ENCODE measurements at places on chromosomes 16 and 17.

- DNase-seq = no peak
These were observed 13.6 kb downstream of the UBFD1 start for GRCh38 chr16:23570992-23571632.

- no peak for DNase-seq
These were observed 130.9 kb downstream of the ZFHX3 start for GRCh38 chr16:72917051-72917450.

DNA sequence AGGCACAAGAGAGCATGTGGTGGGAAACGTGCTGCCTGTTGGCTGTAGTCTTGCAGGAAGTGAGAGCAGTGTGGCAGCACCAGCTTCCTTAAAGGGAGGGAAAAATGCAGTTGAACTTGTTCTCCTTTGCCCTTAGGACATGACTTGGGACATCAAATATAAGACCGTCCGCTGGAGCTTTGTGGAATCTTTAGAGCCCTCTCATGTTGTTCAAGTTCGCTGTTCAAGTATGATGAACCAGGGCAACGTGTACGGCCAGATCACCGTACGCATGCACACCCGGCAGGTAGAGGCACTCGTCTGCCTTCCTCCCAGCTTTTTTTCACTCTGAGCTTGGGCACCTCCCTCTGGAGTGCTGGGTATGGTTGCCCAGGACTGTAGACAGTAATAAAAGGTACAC is 23.3 kb downstream of the GPR179 start:
- no peak for DNase-seq

- peak; percentile 72 for DNase-seq
These were observed 32.4 kb downstream of the ANKFN1 start for GRCh38 chr17:56185491-56186221.

- DNase-seq = peak; percentile 34
These were observed 91.5 kb upstream of the TMEM97 start for GRCh38 chr17:28227316-28228108.

DNA sequence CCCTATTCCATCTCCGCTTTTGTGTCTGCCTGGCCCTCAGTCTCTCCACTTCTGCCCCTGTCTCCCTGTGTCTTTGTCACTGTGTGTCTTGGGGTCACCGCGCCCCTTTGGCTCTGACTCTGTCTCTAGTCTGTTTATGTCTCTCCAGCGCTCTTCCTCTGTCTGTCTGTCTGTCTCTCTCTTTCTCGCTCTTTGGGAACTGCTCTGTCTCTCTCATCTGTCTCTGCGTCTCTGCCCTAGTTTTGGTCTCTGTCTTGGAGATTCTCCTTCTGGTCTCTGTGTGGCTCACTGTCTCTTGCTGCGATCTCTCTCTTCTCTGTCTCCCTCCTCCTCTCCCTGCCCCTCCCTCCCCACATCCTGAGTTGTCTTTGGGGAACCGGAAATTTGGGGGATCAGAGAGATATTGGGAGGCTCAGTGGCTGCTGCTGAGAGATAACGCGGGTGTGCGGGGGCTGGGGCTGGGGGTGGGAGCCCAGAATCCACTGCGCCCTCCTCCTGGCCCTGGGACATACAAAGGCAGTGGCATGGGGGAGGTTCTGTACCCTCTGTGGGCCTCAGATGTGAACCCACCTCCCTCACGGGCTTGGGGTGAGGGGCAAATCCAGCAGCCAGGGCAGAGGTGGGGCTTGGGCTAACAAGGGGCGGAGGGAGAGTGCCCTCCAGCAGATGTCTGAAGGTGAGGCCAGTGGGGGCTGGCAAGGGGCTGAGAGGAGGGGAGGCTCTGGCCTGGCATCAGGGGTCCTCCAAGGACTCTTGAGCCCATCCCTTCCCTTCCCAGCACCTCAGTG is 24.4 kb downstream of the LAT start:
- no peak for DNase-seq

GRCh38 chr16:51759329-51759728 is 608.3 kb upstream of the SALL1 start:
- no peak for DNase-seq

DNA sequence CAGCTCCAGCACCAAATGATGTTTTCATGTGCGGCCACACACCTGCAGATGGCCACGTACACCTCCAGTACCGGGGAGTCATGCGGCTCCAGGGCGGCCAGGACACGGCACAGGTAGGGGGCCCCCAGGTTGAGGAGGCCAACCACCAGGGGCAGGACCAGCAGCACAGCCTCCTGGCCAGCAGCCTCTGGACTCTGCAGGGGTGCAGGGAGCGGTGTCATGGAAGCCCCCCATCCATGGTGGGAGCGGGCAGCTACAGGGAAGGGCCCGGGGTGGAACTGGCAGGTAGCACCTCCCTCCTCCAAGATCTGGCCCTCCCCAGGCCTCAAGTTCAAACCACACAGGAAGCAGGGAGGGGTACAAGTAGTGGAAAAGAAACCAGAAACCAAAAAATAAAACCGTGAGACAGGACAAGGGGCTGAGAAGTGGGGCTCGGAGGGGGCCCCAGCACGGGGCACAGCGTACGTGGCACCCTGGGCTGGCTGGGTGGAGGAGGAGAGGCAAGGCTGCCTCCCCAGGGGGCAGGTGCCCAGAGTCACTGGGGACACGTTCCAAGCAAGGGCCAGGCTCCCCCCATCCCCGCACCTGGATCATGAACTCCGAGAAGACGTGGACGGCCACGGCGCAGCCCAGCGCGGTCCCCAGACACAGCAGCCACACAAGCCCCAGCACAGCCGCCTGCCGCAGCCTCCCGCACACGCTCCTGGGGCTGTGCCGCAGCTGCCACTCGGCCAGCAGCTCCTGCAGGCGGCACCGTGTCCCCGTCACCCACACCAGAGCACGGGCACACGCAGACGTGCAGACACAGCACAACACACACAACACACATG is 7.4 kb downstream of the TMC6 start:
- DNase-seq = no peak

GRCh38 chr17:82518826-82519810 is at the start of gene FOXK2:
Gene FOXK2, plus strand, starts transcription at chr17:82519732. Its CDS starts 157 bp downstream, at chr17:82519889.
- DNase-seq = peak; percentile 97

DNA sequence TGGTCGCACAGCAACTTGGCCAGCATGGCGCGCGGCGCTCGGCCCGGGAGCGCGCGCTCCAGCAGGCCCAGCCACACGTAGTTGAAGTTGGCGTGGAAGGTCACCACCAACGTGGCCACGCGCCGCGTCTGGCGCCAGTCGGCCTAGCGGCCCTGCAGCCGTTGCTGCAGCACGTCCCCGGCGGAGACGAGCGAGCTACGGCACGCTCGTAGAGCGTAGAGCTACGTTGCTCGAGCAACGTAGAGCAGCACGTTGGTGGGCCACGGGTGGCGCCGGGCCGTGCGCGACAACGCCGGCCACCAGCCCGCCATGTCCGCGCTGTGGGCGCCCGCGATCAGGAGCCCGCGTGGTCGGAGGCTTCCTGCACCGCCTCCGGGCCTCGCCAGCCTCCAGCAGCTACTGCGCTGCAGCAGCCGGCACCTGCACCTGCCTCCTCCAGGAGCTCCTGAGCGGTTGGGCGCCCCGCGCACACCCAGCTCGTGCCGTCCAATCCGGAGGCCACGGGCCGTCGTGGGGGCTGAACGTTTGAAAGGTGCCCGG is 13.4 kb upstream of the SULT1A1 start:
- no peak for DNase-seq

DNA sequence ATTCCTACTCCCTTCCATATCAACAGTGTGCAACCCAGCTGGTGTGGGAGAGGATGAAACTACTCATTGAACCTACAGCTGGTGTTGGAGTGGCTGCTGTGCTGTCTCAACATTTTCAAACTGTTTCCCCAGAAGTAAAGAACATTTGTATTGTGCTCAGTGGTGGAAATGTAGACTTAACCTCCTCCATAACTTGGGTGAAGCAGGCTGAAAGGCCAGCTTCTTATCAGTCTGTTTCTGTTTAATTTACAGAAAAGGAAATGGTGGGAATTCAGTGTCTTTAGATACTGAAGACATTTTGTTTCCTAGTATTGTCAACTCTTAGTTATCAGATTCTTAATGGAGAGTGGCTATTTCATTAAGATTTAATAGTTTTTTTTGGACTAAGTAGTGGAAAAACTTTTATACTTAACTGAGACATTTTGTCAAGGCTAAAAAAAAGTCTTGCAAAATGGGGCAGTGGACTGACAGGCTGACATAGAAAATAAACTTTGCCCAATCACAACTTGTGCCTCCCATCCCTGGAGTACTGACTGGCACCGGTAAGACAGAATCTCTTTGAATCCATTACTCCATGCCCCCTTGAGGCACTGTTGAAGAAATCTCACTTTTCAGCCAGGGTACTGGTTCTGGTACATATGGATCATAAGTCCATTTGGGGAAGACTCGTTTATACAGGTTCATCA is 12.5 kb downstream of the TSR1 start:
- no peak for DNase-seq

DNA sequence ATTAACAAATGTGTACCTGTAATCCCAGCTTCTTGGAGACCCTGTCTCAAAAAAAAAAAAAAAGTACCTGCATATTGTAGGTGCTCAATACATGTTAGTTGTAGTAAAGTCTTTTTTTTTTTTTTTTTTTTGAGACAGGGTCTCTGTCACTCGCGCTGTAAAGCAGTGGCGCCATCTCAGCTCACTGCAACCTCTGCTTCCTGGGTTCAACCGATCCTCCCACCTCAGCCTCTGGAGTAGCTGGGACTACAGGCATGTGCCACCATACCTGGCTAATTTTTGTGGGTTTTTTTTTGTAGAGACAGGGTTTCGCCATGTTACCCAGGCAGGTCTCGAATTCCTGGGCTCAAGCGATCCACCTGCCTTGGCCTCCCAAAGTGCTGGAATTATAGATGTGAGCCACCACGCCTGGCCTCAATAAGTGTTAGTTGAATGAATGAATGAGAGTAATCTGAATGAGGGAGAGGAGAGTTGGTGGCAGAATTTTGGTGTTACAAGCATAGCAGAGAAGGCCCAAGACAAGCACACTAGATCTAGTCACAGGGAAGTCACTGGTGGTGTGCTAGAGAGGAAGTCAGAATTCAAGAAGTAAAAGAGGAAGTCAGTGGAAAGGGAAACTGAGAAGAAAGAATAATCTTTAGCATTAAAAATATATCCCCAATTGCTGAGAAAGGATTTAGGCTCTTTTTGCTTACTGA is 9.4 kb upstream of the MYL4 start:
- DNase-seq = no peak

- DNase-seq = no peak
These were observed 398.8 kb upstream of the SALL1 start for GRCh38 chr16:51549836-51550235.

- no peak for DNase-seq
These were observed 80.2 kb downstream of the RPTOR start for GRCh38 chr17:80624864-80625263.

DNA sequence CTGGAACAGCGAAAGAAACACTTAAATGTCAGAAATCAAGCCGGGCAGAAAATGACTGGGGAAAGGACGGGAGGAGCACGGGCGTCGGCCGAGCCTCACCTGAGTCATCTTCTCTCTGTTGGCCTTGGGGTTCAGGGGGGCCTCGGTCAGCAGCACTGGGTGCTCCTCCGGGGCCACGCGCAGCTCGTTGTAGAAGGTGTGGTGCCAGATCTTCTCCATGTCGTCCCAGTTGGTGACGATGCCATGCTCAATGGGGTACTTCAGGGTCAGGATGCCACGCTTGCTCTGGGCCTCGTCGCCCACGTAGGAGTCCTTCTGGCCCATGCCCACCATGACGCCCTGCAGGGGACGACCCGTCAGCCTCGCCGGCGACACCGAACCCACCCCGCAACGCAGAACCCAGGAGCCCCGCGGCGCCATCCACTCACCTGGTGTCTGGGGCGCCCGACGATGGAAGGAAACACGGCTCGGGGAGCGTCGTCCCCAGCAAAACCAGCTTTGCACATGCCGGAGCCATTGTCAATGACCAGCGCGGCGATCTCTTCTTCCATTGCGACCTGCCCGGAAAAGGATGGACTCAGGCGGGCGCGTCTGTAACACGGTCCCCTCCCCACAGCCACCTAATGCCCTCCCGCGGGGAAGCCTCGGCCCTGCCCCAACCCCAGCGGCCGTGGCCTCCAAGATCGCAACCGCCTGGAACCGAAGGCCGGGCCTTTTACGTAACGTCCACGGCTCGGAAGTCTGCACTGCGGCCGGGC is 616 bp downstream of the ACTG1 start:
- DNase-seq = peak; percentile 52

DNA sequence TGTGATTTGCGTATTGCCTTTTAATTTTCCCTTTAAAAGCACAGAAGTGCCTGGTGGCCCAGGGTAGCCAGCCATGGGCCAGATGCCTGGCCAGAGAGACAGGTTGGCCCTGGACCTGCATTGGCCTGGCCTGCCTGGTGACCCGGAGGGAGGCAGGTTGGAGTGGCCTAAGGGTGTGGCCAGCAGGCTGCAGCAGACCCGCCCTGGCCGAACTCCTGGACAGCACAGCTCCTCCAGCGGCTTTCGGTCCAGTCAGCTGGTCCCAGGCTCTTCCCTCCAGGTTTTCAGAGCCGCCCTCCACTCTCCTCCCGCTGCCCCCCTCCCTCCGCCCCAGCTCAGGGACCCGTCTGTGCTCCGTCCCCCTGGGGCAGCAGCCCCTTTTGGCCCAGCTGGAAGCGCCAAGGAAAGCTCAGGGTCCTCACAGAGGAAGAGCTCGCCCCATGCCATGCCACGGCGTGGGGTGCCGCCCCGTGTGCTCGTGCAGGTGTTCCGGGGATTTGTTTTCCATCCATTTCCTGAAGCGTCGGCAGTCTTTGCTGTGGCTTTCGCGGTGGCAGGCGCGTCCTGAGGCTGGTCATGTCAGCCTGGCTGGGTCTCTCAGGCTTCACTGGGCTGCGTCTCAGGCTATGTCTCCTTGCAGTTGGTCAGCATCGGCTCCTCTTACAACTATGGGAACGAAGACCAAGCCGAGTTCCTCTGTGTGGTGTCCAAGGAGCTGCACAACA is 18.1 kb downstream of the PRSS27 start:
- DNase-seq = no peak

DNA sequence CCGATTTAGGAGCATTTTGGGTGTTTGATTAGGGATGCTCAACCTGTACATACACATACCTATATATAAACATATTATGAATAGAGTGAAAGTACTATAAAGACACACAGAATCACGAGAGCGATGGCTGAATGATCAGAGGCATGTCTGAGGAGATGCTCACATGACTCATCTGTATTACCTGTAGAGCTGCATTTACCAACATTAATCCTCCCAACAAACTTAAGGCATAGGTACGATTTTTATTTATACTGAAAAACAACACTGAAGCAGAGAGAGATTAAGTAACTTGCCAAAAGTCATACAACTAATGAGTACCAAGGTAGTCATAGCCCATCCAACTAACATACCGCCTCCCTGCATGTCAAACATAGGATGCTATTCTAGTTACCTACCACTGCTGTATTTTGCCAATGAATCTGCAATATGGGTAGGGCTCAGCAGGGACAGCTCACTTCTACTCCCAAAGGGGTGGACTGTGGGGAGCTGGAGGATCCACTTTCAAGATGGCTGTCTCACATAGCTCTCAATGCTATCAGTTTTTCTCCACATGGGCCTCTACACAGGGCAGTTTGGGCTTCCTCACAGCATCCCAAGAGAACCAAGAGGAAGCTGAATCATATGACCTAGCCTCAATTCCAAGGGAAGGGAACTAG is 7.3 kb downstream of the CYB5D1 start:
- no peak for DNase-seq

- no peak for DNase-seq
These were observed 214.4 kb downstream of the C16orf78 start for GRCh38 chr16:49588026-49588425.
